ENCODE measurements at places on chromosomes 2 and 18.

GRCh38 chr2:180374502-180375281, 367.6 kb upstream of the CWC22 start:
- no peak for DNase-seq

DNA sequence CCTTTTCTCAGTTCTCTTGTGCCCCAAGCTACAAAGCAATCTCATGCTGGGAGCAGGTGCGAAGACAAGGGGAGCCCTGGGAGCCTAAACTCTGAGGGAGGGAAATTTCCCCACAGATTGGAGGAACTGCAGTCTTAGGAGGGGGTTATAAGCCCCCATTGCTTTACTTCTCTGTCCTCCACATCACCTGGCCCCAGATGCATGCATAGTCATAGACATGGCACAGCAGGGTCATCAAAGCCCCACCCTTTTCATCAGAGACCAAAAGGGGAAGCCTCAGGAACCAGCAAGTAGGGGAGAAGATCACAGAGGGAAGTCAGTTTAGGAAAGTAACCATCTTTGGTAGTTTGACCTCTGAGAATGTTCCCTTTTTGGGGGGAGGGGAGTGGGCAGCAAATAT, 33.7 kb downstream of the LANCL1 start:
- no peak for DNase-seq

GRCh38 chr2:222919841-222920526, 59.1 kb downstream of the ACSL3 start:
- no peak for DNase-seq

GRCh38 chr2:168448980-168449379, 7.1 kb upstream of the CERS6 start:
- DNase-seq, result no peak

DNA sequence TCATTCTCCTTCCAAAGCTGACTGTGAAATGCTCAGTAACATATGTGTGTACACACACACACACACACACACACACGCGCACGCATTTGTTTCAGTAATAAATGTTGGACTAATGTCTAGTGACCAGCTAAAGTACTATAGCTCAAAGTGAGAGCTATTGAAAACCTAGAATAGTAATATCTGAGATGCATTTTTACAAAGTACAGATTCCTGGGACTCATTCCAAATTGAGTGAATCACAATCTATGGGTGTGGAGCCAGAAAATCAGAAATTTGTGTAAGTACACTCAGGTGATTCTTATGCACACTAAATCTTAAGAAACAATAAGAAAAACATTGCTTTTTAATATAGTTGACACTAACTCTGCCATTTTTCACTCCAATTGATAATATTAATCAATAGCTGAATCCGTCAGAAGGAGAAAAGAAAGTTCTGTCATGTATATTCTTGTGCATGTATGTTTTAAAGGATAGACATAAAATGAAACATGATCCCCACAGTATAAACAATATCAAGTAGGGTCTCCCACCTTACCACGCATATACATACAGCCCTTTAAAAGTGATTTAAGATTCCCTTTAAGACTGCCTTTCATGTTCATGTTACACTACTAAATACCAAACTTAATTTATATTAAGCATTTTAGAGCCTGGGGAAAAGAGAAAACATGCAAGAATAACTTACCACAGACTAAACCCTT, 123.5 kb downstream of the ATAD2B start:
- DNase-seq, result no peak

DNA sequence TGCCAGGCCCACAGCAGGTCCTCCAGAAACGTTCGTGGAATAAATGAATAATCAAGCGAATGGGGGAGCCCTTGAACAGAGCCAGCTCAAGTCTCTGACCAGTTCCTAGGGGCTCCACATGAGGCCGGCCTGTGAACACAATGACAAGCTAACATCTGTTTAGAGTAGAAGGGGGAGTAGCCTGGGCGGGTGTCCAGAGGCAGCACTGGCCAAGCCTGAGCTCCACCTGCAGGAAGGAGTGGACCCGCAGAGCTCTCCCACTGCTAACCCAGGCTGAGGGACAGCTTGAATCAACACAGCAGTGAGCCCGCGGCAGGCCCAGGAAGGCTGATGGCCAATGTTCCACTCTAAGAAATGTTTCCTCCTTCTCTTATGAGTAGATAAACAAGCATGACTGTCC, 234.8 kb upstream of the RAB6C start:
- DNase-seq, result no peak

DNA sequence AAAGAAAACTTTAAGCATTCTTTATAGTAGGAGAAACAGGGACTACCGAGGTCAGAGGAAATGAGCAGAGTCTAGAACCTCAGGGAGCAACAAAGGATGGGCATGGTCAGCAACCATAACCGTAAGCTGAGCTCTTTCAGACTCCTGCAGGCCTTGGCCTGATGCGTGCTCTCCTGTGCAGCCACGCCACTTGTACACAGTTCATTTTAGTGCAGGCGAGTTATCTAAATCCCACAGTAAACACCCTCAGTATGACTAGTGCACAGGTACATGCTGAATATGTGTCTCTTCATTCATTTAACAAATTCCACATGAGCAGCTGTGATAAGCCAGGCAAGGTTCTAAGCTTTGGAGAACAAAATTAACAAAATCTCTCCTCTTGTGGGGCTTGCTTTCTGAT, 401.2 kb upstream of the RAB12 start:
- no peak for DNase-seq

GRCh38 chr2:138974651-138975050, 194.5 kb upstream of the NXPH2 start:
- no peak for DNase-seq

- DNase-seq, result peak; percentile 25
These were observed 156.4 kb upstream of the XPO1 start for GRCh38 chr2:61694312-61695274.

- DNase-seq, result no peak
These were observed 72.7 kb downstream of the PTPN2 start for GRCh38 chr18:12811191-12811950.

DNA sequence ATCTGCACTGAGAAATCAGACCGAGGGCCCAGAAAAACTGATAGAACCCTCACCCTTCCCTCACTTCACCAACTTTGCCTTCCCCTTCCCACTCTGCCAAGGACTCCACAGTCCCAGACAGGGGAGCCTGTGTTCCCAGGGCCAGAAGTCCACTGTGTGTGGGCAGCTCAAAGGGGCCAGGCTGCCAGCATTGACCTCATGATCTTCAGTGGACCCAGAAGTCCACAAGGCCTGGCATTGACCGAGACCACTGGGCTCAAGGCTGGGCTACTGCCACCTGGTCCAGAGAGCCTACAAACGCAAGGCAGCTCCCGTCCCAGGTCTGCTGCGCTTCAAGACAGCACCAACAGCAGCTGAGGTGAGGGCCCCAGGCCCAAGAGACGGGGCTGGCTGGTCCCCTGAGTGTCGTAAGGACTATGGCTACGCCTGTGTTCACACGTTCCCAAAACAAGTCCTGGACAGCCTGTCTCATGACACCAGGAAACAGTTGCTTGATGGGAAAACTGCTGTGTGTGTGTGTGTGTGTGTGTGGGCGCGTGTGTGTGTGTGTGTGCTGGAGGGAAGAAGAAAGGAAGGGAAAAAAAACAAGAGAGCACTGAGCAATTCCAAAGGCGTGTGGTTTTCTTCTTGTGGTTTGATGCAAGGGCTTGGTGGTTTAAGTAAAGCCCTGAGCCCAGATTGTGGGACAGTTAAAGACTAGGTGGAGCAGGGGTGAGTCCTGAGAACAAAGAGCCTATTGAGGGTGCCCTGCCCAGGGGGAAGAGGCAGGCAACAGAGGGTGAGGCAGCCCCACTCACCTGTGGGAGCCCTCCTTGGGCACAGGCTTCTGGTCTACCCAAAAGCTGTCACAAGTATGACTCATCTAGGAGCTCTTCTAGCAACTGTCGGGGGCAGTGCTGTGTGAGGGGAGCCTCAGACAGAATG, 46.6 kb upstream of the ZBTB7C start:
- DNase-seq, result no peak

DNA sequence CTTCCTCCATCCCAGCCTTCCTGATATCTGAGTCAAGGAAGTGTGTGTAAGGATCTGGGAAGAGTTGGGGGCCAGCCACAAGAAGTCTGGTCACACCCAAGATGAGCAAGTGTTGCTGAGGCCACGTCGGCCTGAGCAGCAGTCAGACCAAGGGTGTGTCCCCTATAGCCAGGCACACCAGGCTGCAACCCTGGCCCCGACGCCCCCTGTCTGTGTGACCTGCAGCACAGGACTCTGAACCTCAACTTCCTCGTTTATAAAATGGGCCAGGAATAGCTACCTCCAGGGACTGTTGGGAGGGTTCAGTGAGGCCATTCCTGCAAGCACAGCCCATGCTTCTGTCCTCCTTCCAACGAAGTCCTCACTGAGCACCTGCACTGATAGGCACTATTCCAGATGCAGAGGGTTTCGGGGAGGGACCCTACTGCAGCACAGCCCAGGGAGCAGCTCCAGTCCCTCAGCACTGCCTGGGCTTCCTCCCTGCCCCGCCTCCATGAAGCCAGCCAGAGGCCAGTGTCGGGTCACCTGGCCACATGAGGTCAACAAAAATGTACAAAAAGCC, 13.3 kb downstream of the LIMS2 start:
- no peak for DNase-seq

GRCh38 chr2:220966636-220967035, 605.5 kb downstream of the EPHA4 start:
- no peak for DNase-seq

GRCh38 chr2:11777066-11777782, 30.8 kb downstream of the LPIN1 start:
- DNase-seq, result no peak

DNA sequence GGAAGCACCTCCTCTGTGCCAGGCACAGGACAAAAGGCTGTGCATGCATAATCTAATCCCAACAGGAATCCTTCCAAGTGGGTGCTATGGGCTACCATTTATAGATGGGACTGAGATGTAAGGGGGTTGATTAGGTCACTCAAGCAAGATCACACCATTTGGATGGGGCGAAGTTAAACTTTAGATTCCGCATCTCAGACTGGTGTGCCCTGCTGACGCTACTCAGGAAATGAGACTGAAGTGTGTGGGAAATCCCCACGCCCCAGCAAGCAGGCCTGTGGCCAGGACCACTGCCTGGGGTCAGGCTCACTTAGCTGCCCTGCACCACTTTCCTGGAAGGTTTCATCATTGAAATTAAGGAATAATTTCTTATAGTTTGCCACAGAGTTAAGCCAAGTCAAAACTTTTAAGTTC, 70.5 kb upstream of the PPP1CB start:
- DNase-seq, result no peak

DNA sequence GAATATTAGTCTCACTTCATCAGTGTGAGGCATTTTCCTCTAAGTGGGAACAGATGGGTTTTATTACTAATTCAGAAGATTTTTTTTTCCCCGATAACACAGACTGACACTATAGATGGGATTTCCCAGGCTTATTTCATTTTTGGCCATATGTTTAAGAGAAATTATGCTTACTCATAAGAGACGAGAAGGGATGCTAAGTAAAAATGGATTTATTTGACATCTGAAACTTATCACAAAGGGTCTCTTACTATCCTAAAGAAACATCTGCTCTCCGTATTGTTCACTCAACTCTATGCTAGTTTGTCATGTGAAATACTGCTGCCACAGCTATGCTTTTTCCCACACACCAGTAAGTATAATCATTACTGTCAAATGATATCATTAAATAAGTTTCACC, 1476.3 kb downstream of the LRP1B start:
- DNase-seq, result no peak

DNA sequence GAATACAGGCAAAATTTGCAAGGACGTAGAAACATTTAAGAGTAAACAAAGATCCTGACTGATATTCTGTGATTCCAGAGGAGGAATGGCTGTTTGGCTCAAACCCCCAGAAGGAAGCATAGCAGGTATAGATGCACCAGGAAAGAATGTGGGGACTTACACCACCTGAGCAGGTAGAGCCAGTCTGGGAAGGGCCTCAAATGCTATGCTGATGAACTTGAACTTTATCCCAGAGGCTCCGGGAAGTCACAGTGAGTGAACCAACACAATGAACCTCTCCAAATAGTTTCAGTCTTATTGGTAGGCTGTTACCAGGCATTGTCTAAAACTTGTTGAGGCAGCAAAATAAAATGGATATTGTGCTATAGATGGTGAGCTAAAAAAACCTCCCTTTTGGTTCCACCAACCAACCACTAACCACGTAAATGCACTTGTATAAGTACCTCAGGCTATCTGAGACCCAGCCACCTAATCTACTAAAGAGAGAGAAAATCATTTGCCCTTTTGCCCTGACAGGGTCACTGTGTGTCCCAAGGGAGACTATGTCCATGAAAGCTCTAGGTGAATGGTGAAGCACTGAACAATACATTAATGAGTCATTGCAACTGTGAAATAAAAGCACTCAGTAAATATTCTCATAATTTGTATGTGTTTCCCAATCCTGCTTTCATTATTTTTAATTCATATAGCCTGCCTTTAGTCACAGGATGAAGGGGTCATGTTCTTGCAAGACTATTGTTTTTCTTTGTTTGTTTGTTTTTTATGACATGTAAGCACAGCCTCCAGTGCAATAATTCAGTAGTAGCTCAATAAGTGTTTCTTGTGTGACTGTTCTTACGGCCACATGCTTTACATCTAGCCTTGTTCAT, 911.6 kb downstream of the EPHA4 start:
- DNase-seq, result no peak

DNA sequence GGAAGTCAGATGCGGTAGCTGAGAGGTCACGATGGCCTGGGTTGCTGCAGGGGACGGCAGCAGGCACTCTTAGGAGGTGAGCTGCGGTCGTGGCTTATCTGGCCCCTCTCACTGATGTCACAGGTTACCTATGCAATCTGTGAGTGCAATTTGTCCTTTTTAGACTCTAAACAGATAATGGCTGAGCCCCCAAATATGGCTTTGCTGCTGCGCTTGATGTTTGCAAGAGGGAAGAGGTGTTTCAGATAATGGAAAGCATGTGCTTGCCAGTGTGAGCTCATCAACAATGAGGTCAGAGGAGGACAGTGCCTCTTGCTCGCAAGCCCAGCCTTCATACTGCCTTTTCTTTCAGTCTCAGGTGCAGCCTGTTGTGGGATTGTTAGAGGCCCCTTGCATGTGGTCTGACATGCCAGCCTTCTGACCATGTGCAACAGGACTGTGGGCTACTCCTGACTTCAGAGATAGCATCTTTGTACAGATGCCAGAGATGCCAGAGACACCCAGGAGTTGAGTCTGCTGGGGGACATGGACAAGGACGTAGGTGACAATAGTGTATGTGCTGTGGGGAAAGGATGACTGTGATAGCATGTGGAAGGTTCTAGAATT, 151.3 kb downstream of the TANC1 start:
- no peak for DNase-seq

DNA sequence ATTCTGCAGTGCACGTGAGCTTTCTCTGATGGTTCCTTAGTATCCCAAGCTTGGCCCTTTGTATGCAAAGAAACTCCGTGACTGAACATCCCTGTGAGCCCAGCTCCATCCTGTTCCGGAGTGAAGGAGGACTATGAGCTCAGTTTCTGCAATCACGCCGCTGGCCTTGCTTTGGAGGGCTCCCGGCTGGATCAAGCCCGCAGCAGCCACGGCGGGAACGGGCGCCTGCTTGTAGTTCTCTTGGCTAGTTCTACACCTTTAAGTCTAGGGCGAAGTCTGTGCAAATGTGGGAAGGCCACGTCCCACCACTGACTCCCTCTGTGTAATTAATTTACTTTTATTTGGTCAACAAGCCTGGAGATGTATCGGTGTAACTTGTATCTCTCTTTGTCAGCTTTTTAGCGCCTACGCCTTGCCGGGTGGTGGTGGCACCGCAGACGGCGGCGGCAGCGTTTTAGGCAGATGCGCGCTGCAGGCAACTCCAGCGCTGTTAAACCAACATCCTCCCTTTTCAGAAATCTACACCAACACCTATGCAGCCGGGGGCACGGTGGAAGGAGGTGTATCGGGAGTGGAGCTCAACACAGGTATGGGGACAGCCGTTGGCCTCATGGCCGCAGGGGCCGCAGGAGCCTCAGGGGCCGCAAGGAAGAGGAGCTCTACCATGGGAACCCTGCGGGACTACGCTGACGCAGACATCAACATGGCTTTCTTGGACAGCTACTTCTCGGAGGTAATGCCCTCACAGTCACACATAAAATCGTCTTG, 34.3 kb downstream of the DSG4 start:
- DNase-seq, result no peak

Measured in C1 segment of cervical spinal cord (tissue), 14 donors.